Peyer's patch (tissue), 4 donors: ENCODE measurements at places on chromosomes 7 and 10. TPM values are rescaled to one million over a fixed set of nuclear protein-coding genes. Genes with fewer than 3 reads are reported as not detected.

TLX1 gene
- total RNA-seq, result not detected

SAP25 gene
- 11.5 TPM for total RNA-seq

CCDC3 gene
- 3.9 TPM for total RNA-seq

CACNA2D1 gene
- 8.2 TPM for total RNA-seq

IFIT2 gene
- 4.1 TPM for total RNA-seq

TMEM236 gene
- total RNA-seq, result 74.4 TPM

DNA sequence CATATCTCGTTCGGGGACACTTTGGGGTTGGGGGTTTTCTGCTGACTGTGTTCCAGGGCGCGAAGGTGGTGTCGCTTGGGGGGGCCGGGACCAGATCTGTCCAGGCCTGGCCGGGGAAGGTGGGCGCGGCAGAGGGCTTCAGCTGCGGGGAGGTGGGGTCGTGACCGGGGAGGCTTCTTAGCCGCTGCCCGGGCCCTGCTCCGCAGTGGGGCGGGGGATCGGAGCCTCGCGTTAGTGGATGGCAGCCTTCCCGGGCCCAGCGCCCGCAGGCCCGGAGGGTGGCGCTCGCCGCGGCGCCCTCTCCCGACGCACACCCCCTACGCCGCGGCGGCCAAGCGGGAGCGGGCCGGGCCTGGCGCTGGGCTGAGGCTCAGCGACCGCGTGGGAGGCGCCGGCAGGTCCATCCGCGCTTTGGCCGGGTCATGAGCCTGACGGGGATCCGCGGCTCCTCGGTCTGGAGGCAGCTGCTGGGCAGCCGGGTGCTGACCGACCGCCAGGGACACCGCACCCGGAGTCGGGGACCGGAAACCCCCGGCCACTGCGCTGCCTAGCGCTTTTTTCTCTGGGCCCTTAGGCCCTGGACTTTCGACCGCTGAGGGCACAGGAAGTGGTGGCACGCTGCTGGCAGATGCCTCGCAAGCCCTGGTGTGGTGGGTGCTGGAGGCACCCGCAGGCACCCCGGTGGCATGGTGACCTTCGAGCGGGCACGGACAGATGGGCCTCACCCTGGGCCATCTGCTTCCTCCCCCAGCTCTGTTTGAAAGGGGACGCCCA is 1.2 kb downstream of the AGAP3 start:
- peak overlapping the region; percentile 97 for H3K4me3 ChIP-seq
- no peaks in the 10 kb centered on the region for H3K36me3 ChIP-seq
- no peaks in the 10 kb centered on the region for H3K27me3 ChIP-seq
- peak overlapping the region; percentile 73 for H3K27ac ChIP-seq
- peaks cover 58% of the 10 kb centered on the region for H3K4me1 ChIP-seq

GRCh38 chr7:55574051-55574717 is 1.9 kb upstream of the VOPP1 start:
- H3K27ac ChIP-seq, result peak overlapping the region; percentile 98
- DNase-seq, result no peak
- no peaks in the 10 kb centered on the region for H3K27me3 ChIP-seq

- H3K4me1 ChIP-seq, result no peaks in the 10 kb centered on the region
- no peak overlapping the region for H3K27ac ChIP-seq
- no peaks in the 10 kb centered on the region for H3K27me3 ChIP-seq
- H3K4me3 ChIP-seq, result no peak overlapping the region
- H3K36me3 ChIP-seq, result no peaks in the 10 kb centered on the region
- DNase-seq, result peak; percentile 44
These were observed 250.9 kb upstream of the DKK1 start for GRCh38 chr10:52063159-52063558.

DNA sequence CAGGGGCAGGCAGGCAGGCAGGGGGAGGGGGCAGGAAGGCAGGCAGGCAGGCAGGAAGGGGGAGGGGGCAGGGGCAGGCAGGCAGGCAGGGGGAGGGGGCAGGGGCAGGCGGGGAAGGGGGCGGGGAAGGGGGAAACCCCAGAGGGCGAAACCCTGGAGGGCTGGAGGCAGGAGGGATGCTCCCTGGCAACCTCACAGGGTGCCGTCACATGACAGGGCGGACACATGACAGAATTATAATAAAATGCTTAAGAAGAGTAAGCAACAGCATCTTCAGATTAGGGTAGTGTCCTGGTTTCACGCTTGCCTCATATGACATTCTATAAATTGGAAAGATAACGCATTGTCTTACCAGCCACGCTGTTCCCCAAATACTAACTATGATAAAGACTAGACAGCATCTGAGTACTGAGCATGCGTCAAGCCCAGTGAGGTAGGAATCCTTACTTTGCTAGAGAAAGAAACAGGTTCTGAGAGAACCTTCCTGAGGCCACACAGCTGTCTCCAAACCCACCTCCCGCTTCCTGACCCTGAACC is 131.6 kb downstream of the DIP2C start:
- DNase-seq, result no peak
- no peaks in the 10 kb centered on the region for H3K27me3 ChIP-seq
- no peak overlapping the region for H3K4me3 ChIP-seq
- no peak overlapping the region for H3K27ac ChIP-seq
- H3K36me3 ChIP-seq, result no peaks in the 10 kb centered on the region

- H3K4me3 ChIP-seq, result no peak overlapping the region
- H3K27ac ChIP-seq, result peak overlapping the region; percentile 49
- no peaks in the 10 kb centered on the region for H3K27me3 ChIP-seq
- DNase-seq, result no peak
These were observed 28.2 kb downstream of the CUBN start for GRCh38 chr10:17101257-17101909.

DNA sequence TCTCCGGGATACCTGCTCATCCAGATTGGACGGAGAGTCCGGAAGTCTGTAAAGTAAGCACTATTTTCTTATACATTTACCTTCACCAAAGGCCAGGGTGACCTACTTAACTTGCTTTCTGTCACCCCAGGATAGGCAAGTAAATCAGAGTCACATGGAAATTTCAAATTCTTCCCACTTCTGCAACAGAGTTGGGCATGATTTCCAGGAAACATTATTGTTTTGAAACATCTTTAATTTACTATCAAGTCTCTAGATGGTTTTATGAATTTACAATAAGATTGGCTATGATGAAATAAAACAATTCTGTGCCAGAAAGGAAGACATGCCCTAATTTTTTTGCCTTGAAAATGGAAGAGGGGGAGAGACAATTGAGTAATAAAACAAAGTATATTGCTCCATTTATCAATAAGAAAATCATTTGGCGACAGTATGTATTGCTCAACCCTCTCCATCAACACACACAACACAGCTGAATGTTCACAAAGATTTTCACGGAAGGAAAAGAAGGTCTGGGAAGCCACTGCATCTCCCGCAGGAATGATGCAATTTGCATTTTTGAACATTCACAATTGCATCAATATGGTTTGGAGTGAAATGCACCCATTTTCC is 702.8 kb downstream of the PARD3 start:
- DNase-seq, result no peak
- H3K27me3 ChIP-seq, result no peaks in the 10 kb centered on the region
- no peaks in the 10 kb centered on the region for H3K4me1 ChIP-seq
- no peak overlapping the region for H3K27ac ChIP-seq

DNA sequence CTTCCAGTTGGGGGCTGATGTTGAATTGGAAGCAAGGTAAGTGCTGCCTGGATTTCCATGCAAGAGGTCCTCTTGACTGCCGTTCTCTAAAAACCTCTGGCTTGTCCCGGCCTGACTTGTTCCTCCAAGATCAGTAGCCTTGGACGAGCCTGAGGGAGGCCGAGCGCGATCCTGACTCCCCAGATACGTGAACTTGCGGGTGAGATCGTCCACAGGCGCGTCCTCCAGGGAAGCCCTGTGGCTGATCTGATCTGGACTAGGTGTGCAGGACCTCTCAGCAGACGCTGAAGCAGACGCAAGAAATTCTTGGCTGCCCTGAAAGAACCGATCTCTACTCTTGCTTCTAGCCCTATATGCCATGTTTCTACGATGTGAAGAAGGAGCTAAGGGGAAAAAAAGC is 29.7 kb downstream of the ZC3HAV1 start:
- no peak overlapping the region for H3K4me3 ChIP-seq
- H3K27me3 ChIP-seq, result no peaks in the 10 kb centered on the region
- no peak for DNase-seq
- H3K27ac ChIP-seq, result no peak overlapping the region
- H3K4me1 ChIP-seq, result no peaks in the 10 kb centered on the region

- H3K27ac ChIP-seq, result no peak overlapping the region
- H3K4me1 ChIP-seq, result no peaks in the 10 kb centered on the region
- DNase-seq, result no peak
- no peaks in the 10 kb centered on the region for H3K27me3 ChIP-seq
- no peaks in the 10 kb centered on the region for H3K36me3 ChIP-seq
These were observed 163.3 kb downstream of the ADARB2 start for GRCh38 chr10:1573981-1574380.

DNA sequence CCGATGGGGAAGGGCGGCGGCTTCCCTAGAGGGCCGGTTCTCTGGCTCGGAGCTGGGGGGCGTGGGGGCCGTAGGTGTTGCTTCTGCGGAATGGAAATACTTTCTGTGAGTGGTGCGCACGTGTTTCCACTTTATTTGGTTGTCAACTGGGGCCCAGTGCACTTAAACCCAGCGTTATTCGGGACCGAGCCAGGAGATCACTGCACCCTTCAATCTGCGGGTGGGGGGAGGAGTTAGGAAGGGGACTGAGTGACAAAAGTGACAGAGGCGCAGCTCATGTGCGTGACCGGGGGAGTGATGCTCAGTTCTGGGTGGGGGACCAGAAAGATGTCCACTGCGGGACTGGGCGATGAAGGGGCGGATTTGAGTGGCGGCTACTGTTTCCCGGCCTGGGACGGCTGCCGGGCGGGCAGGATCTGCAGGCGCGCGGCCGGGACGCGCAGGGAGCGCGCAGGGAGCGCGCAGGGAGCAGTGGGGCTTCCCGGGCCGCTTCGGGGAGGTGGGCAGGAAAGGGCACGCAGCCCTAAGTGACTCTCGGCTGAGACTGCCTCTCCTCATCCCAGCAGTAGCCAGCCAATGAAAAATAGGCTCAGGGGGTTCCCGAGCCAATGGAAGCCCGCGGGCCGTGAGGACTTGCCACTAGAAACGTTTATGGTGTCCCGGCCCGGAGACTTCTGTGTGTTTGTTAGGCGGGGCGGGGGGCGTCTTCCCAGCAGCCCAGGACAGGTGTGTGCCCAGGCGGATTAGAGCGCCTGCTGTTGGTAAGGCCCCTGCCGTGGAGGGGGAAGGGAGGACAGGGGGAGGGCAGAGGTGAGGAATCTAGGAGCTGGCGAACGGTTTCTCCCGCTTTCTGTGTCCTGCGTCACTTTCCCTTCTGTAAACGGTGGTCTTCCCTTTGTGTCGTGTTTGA is 54.3 kb upstream of the KDM7A start:
- peak overlapping the region; percentile 94 for H3K27ac ChIP-seq
- H3K4me3 ChIP-seq, result peak overlapping the region; percentile 75
- peak; percentile 74 for DNase-seq
- no peaks in the 10 kb centered on the region for H3K36me3 ChIP-seq
- no peaks in the 10 kb centered on the region for H3K27me3 ChIP-seq

- no peak for DNase-seq
- no peaks in the 10 kb centered on the region for H3K4me1 ChIP-seq
- peak overlapping the region; percentile 50 for H3K4me3 ChIP-seq
- H3K27me3 ChIP-seq, result no peaks in the 10 kb centered on the region
- no peak overlapping the region for H3K27ac ChIP-seq
These were observed 46.6 kb downstream of the INSIG1 start for GRCh38 chr7:155344270-155344617.

DNA sequence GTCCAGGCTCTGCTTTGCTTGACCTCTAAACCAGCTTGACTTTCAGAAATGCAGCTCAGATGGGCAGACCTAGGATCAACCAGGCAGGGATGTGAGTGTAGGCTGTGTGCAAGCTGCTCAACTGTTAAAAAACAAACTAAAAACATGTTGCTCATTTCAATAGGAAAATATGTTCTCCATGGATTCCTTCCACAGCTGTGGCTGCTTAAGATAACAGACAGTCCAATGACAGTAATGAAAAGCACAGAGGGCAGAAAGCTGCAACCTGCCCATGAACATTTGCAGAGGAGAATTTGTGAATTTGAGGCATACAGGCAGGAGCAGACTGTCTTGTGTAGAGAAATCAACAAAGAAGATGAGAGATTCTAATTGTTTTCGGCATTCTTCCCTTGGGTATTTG is 534.2 kb downstream of the CCSER2 start:
- no peak overlapping the region for H3K4me3 ChIP-seq
- no peak for DNase-seq
- no peaks in the 10 kb centered on the region for H3K4me1 ChIP-seq
- no peaks in the 10 kb centered on the region for H3K36me3 ChIP-seq
- no peak overlapping the region for H3K27ac ChIP-seq

DNA sequence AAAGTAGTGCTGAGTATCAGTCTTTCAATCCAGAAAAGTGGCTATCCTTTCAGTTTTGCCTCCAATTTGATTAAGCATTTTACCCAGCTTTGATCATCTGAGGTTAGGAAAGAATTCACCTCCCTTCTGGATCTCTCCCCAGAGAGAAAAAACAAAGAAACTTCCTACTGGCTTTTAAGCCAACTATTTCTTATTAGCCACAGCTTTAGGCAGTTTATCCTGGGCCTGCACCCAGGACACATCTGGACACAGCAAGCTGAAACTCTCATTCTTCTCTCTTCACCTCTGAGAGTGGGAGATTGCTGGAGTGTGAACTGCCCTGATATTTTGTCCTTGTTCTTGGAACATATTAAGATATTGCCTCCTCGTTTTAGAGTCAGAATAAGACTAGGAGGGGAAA is 43.5 kb upstream of the LSM8 start:
- no peak overlapping the region for H3K4me3 ChIP-seq
- no peak for DNase-seq
- no peaks in the 10 kb centered on the region for H3K4me1 ChIP-seq
- H3K36me3 ChIP-seq, result no peaks in the 10 kb centered on the region
- no peaks in the 10 kb centered on the region for H3K27me3 ChIP-seq
- no peak overlapping the region for H3K27ac ChIP-seq

DNA sequence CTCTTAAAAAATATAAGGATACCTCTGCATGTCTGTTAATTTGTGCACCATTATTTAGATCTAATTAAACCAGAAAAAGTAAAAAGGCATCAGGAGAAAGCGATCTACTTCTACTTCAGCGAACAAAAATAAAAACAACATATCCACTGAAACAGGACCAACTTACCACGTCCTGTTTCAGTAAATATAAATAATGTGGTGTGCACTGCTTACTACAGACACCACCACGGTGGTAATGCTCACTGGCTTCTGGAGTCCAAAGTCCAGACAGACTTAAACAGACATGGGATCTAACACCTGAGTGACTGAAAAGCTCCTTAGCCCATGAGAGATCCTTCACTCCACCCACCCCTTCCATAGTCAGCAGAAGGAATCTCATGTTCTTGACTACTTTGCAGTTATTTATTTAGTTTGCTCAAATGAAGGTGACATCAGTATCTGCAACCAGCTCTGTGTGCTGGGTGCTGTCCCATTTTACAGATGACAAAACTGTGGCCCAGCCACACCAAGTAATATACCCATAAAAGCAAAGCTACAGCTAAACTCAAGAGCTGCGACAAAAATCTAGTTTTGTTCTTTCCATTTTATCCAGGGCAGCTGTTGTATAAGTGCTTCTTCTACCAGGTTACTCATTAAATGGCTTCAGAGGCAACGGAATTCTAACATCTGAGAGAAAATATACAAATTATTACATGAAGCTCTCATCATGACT is 62.1 kb upstream of the NCAPG2 start:
- H3K36me3 ChIP-seq, result peaks cover 48% of the 10 kb centered on the region
- no peaks in the 10 kb centered on the region for H3K27me3 ChIP-seq
- no peaks in the 10 kb centered on the region for H3K4me1 ChIP-seq
- no peak overlapping the region for H3K27ac ChIP-seq
- no peak overlapping the region for H3K4me3 ChIP-seq
